ENCODE measurements at places on chromosomes 12 and 14.

DNA sequence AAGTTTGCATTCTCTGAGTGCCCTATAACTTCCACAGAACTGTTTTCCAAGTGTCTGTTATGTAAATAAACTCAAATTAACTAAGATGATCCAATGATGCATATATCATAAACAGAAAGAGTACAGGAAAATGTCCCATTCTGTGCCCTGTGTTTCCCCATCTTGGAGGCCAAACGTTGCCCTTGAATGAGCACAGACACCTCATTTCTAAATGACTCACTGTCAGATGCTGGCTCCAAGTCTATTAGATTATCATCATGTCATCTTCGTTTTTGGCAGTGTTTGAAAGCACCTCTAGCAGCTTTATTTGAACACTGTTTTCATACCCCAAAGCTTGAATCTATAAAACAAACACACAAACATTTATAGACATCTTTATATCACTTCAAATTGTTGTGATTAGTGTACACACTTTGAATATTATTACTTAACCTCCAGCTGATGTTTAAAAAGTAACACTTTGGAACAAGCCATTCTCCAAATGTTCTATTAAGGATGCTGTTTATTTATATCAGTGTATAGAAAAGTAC is 424.2 kb downstream of the NOVA1 start:
- no peak for DNase-seq
- H3K27ac ChIP-seq: no peak overlapping the region
- H3K27me3 ChIP-seq: no peaks in the 10 kb centered on the region
- no peaks in the 10 kb centered on the region for H3K4me1 ChIP-seq

GRCh38 chr12:105343836-105344235 is 13.3 kb downstream of the C12orf75 start:
- H3K4me1 ChIP-seq: no peaks in the 10 kb centered on the region
- DNase-seq: no peak
- H3K27me3 ChIP-seq: no peaks in the 10 kb centered on the region
- H3K36me3 ChIP-seq: no peaks in the 10 kb centered on the region

GRCh38 chr12:1611803-1612572 is 17.0 kb upstream of the WNT5B start:
- DNase-seq: no peak
- no peak overlapping the region for H3K4me3 ChIP-seq
- no peaks in the 10 kb centered on the region for H3K27me3 ChIP-seq
- no peak overlapping the region for H3K27ac ChIP-seq
- peaks cover 4% of the 10 kb centered on the region for H3K4me1 ChIP-seq
- no peaks in the 10 kb centered on the region for H3K36me3 ChIP-seq

- no peak overlapping the region for H3K4me3 ChIP-seq
- peak overlapping the region; percentile 59 for H3K27ac ChIP-seq
- H3K27me3 ChIP-seq: no peaks in the 10 kb centered on the region
- no peaks in the 10 kb centered on the region for H3K36me3 ChIP-seq
- peaks cover 38% of the 10 kb centered on the region for H3K4me1 ChIP-seq
Measured at GRCh38 chr12:52226446-52226845, 6.6 kb upstream of the KRT7 start.

GRCh38 chr12:124622331-124622730 is 54.9 kb upstream of the NCOR2 start:
- no peak overlapping the region for H3K27ac ChIP-seq
- no peak for DNase-seq
- H3K4me3 ChIP-seq: no peak overlapping the region
- no peaks in the 10 kb centered on the region for H3K36me3 ChIP-seq
- no peaks in the 10 kb centered on the region for H3K27me3 ChIP-seq

- no peaks in the 10 kb centered on the region for H3K4me1 ChIP-seq
- no peaks in the 10 kb centered on the region for H3K36me3 ChIP-seq
- H3K27ac ChIP-seq: no peak overlapping the region
- DNase-seq: no peak
- no peak overlapping the region for H3K4me3 ChIP-seq
- 0 out of 2 replicates have a peak, but pooled peaks cover 2% of the 10 kb centered on the region for H3K27me3 ChIP-seq
Measured at GRCh38 chr12:94792693-94793092, 142.3 kb upstream of the TMCC3 start.

- no peak for DNase-seq
- H3K4me3 ChIP-seq: no peak overlapping the region
- no peaks in the 10 kb centered on the region for H3K4me1 ChIP-seq
- H3K27me3 ChIP-seq: no peaks in the 10 kb centered on the region
- H3K27ac ChIP-seq: no peak overlapping the region
Measured at GRCh38 chr12:115203701-115204100, 519.7 kb upstream of the TBX3 start.

GRCh38 chr12:131116468-131117117 is 162.9 kb downstream of the ADGRD1 start:
- H3K27ac ChIP-seq: no peak overlapping the region
- H3K36me3 ChIP-seq: no peaks in the 10 kb centered on the region
- H3K4me1 ChIP-seq: no peaks in the 10 kb centered on the region
- no peak for DNase-seq
- H3K27me3 ChIP-seq: peaks cover 3% of the 10 kb centered on the region

GRCh38 chr12:104588047-104588920 is 131.5 kb downstream of the CHST11 start:
- H3K27me3 ChIP-seq: no peaks in the 10 kb centered on the region
- no peak overlapping the region for H3K4me3 ChIP-seq
- no peaks in the 10 kb centered on the region for H3K36me3 ChIP-seq

- no peaks in the 10 kb centered on the region for H3K36me3 ChIP-seq
- H3K4me3 ChIP-seq: no peak overlapping the region
- H3K27ac ChIP-seq: no peak overlapping the region
- H3K4me1 ChIP-seq: no peaks in the 10 kb centered on the region
Measured at GRCh38 chr12:131574395-131574771, 136.5 kb upstream of the SFSWAP start.

DNA sequence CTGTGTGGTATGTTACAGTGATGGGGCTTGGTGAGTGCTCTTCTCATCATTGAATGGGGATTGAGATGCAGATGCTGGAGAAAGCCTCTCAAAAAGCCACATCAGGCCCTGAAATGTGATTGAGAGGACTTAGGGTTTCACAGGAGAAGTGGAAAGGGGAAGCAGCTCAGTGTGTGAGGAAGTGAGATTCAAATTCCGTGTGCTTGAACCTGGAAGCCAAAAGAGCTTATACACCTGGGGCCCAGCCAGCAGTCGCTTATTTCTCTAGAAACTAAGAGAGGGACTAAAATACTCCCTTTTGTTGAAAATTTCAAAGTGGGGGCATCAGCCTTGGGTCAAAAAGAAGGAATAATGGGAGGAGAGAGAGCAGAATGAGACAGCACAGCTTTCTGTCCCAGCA is 39.1 kb upstream of the GZMB start:
- H3K36me3 ChIP-seq: no peaks in the 10 kb centered on the region
- no peak for DNase-seq
- no peak overlapping the region for H3K27ac ChIP-seq
- H3K4me3 ChIP-seq: no peak overlapping the region

- no peaks in the 10 kb centered on the region for H3K27me3 ChIP-seq
- no peak for DNase-seq
- H3K4me1 ChIP-seq: no peaks in the 10 kb centered on the region
- no peak overlapping the region for H3K4me3 ChIP-seq
- H3K36me3 ChIP-seq: no peaks in the 10 kb centered on the region
Measured at GRCh38 chr14:58849601-58850000, 211.8 kb downstream of the DACT1 start.

- H3K36me3 ChIP-seq: no peaks in the 10 kb centered on the region
- H3K27ac ChIP-seq: no peak overlapping the region
- no peaks in the 10 kb centered on the region for H3K27me3 ChIP-seq
- H3K4me1 ChIP-seq: no peaks in the 10 kb centered on the region
Measured at GRCh38 chr12:40693207-40693821, 1.1 kb downstream of the CNTN1 start.

DNA sequence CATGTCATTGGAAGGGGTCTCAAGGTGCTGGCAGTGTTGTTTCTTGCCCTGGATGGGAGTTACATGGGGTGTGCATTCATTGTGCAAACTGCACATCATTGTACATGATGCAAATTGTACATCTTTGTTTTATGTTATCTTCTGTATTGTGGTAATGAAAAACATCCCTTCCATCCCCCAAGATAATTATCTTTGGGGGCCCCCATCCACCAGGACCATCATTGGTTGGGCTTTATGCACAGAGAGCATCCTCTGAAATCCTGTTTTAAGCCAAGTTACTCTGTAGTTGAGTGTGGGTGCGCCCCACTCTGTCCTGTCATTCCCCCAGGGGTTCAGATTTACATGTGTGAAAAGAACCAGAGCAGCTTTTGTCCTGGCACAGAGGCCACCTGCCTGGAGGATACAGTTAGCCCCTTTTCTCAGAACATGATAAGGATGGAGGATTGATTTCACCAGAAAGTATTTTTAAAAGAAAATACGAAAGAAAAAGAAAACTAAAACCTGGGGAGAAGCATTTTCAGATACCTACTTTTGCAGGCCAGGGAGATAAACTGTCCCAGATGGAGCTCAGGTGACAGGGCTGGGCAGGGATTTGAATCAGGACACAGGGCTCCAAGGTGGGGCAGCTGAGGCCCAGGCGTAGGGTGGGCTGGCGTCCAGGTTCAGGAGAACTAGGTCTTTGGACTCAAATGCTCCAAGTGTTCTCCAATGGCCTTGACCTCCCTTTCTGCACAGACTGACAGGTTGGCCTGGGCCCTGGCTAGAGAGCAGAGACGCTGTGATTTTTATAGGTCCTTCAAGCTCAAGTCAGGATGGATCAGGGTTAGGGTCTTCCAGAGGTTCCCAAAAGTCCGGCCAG is 17.2 kb downstream of the WSCD2 start:
- H3K36me3 ChIP-seq: no peaks in the 10 kb centered on the region
- no peak overlapping the region for H3K4me3 ChIP-seq
- no peak overlapping the region for H3K27ac ChIP-seq
- H3K4me1 ChIP-seq: no peaks in the 10 kb centered on the region
- no peaks in the 10 kb centered on the region for H3K27me3 ChIP-seq

DNA sequence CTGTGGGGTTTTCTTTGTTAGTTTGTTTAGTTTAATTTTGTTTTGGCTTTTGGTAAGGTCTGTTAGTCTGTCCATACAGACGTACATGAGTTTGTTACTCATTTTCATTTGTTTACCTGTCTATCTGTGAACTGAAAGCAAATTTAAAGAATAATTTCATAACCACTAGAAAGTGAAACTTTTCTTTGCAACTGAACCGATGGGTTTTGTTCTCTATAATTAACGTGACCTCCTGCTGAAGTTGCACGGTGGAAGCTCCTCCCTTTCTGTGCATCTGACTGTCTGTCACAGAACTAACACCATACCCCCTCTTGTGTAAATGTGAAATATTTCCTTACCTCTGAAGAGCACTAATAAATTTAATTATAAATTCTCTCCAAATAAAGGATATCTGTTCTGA is 595.5 kb downstream of the GALC start:
- no peaks in the 10 kb centered on the region for H3K36me3 ChIP-seq
- no peak overlapping the region for H3K27ac ChIP-seq
- H3K27me3 ChIP-seq: no peaks in the 10 kb centered on the region
- H3K4me3 ChIP-seq: no peak overlapping the region
- H3K4me1 ChIP-seq: no peaks in the 10 kb centered on the region
- DNase-seq: no peak

DNA sequence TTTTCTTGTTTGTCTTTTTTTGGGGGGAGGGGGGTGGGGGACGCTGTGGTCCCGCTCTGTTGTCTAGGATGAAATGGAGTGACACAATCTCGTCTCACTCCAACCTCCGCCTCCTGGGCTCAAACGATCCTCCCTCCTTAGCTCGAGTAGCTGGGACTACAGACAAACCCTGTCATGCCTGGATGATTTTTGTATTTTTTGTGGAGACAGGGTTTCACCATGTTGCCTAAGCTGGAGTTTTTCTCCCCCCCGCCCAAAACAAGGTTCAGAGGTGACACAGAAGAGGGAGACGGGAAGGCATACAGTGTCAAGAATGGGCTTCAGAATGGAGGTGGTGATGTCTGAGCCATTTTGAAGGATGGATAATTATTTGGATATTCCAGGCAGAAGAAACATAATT is 116.9 kb upstream of the ATF1 start:
- H3K4me3 ChIP-seq: no peak overlapping the region
- no peak overlapping the region for H3K27ac ChIP-seq
- no peaks in the 10 kb centered on the region for H3K36me3 ChIP-seq

GRCh38 chr12:113135178-113136127 is at the start of gene RASAL1:
TSS of gene RASAL1 (minus strand) at chr12:113135761. CDS start at chr12:113135462, 299 bp downstream.
- peak within 1 kb of the TSS; percentile 26 for H3K4me3 ChIP-seq
- DNase-seq: no peak
- no peak within 1 kb of the TSS for H3K27ac ChIP-seq
- no peaks in the 10 kb centered on the region for H3K27me3 ChIP-seq
- H3K4me1 ChIP-seq: peaks cover 4% of the 10 kb centered on the region
- no peaks in the 10 kb centered on the region for H3K36me3 ChIP-seq

GRCh38 chr14:34623506-34623905 is 6.4 kb downstream of the SNX6 start:
- no peaks in the 10 kb centered on the region for H3K27me3 ChIP-seq
- DNase-seq: no peak
- no peak overlapping the region for H3K27ac ChIP-seq
- no peaks in the 10 kb centered on the region for H3K4me1 ChIP-seq

- DNase-seq: no peak
- no peak overlapping the region for H3K27ac ChIP-seq
- H3K27me3 ChIP-seq: no peaks in the 10 kb centered on the region
- H3K4me1 ChIP-seq: no peaks in the 10 kb centered on the region
Measured at GRCh38 chr12:26338586-26339572, 143.5 kb downstream of the SSPN start.

- H3K27ac ChIP-seq: peak overlapping the region; percentile 29
- H3K27me3 ChIP-seq: no peaks in the 10 kb centered on the region
- no peak for DNase-seq
- no peak overlapping the region for H3K4me3 ChIP-seq
Measured at GRCh38 chr14:55118761-55119160, 10.3 kb upstream of the LGALS3 start.

DNA sequence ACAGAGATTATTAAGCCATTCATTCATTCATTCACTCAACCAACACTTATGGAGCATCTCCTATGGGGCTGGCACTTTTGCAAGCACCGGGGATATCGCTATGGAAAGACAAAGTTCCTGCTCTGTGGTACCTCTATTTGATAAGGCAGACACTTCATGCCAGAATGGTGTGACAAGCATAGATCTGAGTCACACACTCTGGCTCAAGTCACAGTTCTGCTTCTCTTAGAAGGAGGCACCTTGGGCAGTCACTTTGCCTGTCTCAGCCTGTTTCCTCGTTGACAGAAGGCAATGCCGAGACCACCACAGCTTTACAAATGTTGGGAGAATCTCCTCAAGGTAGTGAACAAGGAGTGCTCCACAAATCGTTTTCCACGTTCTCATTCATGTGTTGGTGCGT is 205.2 kb downstream of the SLC41A2 start:
- no peak overlapping the region for H3K4me3 ChIP-seq
- no peaks in the 10 kb centered on the region for H3K36me3 ChIP-seq
- no peaks in the 10 kb centered on the region for H3K4me1 ChIP-seq
- no peak overlapping the region for H3K27ac ChIP-seq

DNA sequence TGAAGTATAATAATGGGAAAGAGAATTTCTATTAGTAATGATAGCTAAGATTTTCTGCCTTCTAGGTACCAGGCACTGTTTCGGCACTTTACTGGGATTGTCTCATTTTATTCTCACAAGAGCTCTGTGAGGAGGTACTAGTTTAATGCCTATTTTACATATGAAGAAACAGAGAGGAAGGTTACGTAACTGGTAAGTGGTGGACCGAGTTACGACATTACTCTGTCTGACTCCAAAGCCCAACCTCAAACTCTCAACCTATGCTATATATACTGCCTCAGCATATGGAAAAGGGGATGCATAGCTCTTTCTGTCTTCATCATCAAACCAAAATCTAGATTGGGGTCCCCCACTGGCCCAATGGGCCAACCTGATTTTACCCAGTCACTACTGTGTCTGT is 133.5 kb downstream of the KTN1 start:
- no peak overlapping the region for H3K4me3 ChIP-seq
- no peak overlapping the region for H3K27ac ChIP-seq
- DNase-seq: no peak
- H3K27me3 ChIP-seq: no peaks in the 10 kb centered on the region
- no peaks in the 10 kb centered on the region for H3K36me3 ChIP-seq
- H3K4me1 ChIP-seq: no peaks in the 10 kb centered on the region
